ENCODE measurements at places on chromosomes 1 and 21. TPM values are rescaled to one million over a fixed set of nuclear protein-coding genes. Genes with fewer than 3 reads are reported as not detected.

CLDN17 gene
- not detected for total RNA-seq

NGF gene
- total RNA-seq: not detected

TRAF3IP3 gene
- 194 TPM for total RNA-seq

DNA sequence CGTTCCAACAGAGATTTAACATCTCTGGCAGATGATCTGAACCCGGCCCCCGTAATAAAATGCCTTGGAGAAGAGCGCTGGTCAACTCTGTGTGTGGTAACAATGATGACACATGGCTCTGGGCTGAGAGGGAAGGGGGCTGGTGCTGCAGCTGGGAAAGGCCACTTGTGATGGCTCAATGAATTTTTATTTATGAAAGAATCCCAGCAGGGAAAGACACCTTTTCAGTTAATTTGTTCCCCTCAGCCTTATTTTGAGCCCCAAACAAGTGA lies 59.4 kb downstream of the SYT6 start:
- H3K27me3 ChIP-seq: peaks cover 3% of the 10 kb centered on the region
- H3K4me3 ChIP-seq: no peak overlapping the region
- no peak for DNase-seq
- no peak overlapping the region for H3K27ac ChIP-seq

DNA sequence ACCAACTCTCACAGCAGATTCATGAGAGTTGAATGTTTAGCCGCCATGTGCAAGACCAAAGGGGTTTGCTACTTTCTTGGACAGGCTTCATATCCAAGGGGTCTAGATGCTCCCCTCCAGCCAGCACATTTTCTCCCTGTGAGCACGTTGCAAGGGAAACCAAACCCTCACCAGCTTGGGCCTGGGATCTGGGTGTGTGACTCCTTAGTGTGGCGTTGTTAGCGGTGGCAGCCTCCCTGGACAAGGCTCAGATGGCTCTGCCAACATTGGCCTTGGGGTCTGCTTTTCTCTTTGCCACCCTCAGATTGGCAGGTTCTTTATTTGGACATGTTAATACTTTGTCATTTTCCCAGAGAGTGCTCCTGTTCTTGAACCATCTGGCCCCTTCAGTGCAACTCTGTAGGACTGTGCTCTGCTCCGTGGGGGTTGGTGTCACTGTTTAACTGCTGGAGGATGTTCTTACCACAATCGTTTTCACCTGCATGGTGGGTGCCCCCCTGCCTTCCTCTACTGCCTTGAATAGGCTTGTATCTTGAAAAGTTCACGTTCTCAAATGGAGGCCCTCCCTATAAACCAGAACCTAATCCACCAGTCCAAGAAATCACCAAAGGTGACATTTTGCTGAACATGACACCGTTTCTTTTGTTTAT lies 13.4 kb downstream of the ABCG1 start:
- H3K4me3 ChIP-seq: peak overlapping the region; percentile 31
- H3K27me3 ChIP-seq: no peaks in the 10 kb centered on the region
- peak overlapping the region; percentile 97 for H3K27ac ChIP-seq
- peak; percentile 51 for DNase-seq

DNA sequence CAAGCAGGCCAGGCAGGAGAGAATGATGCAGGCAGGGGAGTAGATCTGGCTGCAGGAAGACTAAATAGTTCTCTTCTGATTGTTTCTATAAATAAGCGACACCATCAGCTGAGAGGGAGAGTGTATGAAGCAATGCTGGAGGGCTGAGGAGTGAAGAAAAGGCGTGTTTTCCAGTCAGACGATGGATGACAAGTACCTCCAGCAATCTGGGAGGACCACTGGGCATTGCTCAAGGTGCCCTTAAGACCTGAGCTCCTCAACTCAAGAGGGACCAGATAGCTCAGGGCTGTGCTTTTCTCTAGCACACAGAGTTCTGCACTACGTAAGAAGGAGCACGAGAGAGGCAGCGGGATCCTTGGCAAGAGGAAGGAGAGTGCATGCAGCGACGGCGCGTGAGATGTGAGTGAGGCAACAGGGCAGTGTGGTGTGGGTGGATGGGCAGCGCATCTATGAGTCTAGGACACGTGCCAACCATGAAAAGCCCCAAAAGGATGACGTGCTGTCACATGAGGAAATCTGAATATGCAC lies 36.0 kb downstream of the PABPC4 start:
- H3K27ac ChIP-seq: no peak overlapping the region
- H3K36me3 ChIP-seq: peaks cover 25% of the 10 kb centered on the region
- no peak overlapping the region for H3K4me3 ChIP-seq
- no peak for DNase-seq
- no peaks in the 10 kb centered on the region for H3K27me3 ChIP-seq
- H3K4me1 ChIP-seq: peaks cover 2% of the 10 kb centered on the region

- no peak overlapping the region for H3K4me3 ChIP-seq
- H3K27ac ChIP-seq: no peak overlapping the region
- no peaks in the 10 kb centered on the region for H3K27me3 ChIP-seq
- no peak for DNase-seq
These were observed 25.4 kb downstream of the OLFM3 start for GRCh38 chr1:101971304-101971703.

DNA sequence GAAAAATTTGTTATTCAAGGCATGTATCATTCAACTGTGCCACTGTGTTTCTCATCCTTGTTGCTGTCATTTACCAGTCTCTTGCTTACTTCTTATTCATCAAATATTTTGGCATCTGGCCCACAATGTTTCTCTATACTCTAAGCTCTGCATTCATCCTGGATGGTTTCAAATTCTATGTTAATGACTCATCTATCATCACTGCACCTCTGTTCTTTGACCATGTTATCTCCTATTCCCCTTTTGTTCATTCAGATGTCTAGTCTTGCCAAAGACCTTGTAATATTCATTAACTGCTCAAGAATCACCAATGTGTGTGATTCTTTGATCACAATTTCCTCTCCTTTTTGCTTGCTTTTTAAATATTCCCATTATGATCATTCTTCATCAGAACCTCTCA lies 54.6 kb upstream of the PRKACB start:
- H3K4me3 ChIP-seq: no peak overlapping the region
- peak overlapping the region; percentile 3 for H3K27ac ChIP-seq
- DNase-seq: no peak
- H3K36me3 ChIP-seq: peaks cover 1% of the 10 kb centered on the region
- no peaks in the 10 kb centered on the region for H3K27me3 ChIP-seq
- H3K4me1 ChIP-seq: peaks cover 30% of the 10 kb centered on the region

- no peaks in the 10 kb centered on the region for H3K4me1 ChIP-seq
- H3K4me3 ChIP-seq: no peak overlapping the region
- no peak for DNase-seq
- peaks cover 2% of the 10 kb centered on the region for H3K27me3 ChIP-seq
- no peaks in the 10 kb centered on the region for H3K36me3 ChIP-seq
These were observed 128.6 kb downstream of the PLA2G4A start for GRCh38 chr1:186957314-186957713.

DNA sequence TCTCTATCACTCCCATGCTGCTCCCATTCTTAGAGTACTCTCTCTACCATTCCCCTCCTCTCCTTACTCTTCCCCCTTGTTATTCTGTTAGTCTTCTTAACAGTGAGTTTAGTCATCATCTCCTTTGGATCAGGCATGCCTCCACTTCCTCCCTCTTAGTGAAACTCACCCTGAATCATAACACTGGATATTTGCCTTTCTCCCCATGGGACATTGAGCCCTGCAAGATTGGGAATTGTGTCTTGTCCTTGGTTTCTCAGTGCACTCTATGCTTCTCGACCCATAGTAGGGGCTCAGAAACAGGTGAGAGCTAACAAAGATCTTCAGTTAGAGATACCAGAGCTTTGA lies 68.3 kb upstream of the GCLM start:
- no peak overlapping the region for H3K27ac ChIP-seq
- no peaks in the 10 kb centered on the region for H3K4me1 ChIP-seq
- no peak overlapping the region for H3K4me3 ChIP-seq
- no peak for DNase-seq
- H3K27me3 ChIP-seq: no peaks in the 10 kb centered on the region

- peaks cover 63% of the 10 kb centered on the region for H3K4me1 ChIP-seq
- peaks cover 69% of the 10 kb centered on the region for H3K36me3 ChIP-seq
- peak; percentile 56 for DNase-seq
- H3K4me3 ChIP-seq: no peak overlapping the region
- no peaks in the 10 kb centered on the region for H3K27me3 ChIP-seq
These were observed 38.2 kb downstream of the ARID1A start for GRCh38 chr1:26733982-26734381.

GRCh38 chr1:85087659-85088407 lies 39.5 kb upstream of the MCOLN3 start:
- no peak for DNase-seq
- H3K4me1 ChIP-seq: peaks cover 4% of the 10 kb centered on the region
- no peak overlapping the region for H3K4me3 ChIP-seq
- H3K36me3 ChIP-seq: no peaks in the 10 kb centered on the region
- peaks cover 4% of the 10 kb centered on the region for H3K27me3 ChIP-seq

DNA sequence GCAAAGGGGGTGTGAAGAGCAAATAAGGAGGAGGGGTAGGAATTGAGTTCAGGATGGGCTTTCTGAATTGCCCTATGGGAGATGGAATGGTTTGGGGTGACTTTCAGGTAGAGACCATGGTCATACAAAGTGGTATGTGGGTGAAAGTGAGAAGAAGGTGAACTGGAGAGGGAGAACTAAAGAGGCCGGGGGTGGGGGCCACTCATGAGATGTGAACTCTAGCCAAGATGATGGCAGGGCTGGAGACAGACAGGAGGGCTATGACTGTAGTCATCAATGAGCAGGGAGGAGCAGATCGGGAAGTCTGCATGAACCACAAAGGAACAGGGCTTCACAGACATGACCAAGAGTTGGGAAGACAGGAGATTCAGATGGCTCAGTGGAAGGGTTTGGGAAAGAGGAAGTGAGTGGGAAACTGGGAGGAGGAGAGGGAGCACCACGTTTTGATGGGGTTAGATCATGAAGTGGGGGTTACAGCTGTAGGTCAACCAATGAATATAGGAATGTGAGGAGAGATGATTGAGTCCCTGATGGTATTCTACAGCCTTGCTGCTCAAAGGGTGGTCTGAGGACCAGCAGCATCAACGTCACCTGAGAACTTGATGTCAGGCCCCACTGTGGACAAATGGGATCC lies 20.7 kb upstream of the LRRC8D start:
- peaks cover 7% of the 10 kb centered on the region for H3K4me1 ChIP-seq
- H3K36me3 ChIP-seq: no peaks in the 10 kb centered on the region
- DNase-seq: no peak
- H3K27ac ChIP-seq: no peak overlapping the region

DNA sequence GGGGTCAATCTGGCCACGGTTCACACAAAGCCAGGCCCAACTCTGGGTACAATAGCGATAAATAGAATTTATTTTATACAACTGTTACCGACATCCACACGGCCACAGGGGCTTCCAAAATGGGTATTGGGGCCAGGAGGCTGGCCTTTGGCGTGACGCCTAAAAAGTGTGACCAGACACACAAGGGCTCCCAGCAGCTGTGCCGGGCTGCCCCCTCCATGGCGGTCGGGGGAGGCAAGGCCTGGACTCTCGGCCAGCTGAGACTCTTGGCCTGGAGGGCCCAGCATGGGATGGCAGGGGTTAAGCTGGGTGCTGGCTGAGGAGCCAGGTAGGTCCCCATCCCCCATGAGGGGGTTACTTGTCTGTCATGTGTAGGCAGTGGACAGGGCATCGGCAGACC lies 73.0 kb downstream of the RAP1GAP start:
- H3K36me3 ChIP-seq: no peaks in the 10 kb centered on the region
- H3K4me1 ChIP-seq: no peaks in the 10 kb centered on the region
- DNase-seq: no peak
- H3K27ac ChIP-seq: no peak overlapping the region

Measured in activated CD8-positive, alpha-beta T cell treated with anti-CD3 and anti-CD28 coated beads for 36 hours (primary cell).